Activated naive CD4-positive, alpha-beta T cell treated with anti-CD3 and anti-CD28 coated beads for 36 hours (primary cell): ENCODE measurements at places on chromosomes 16 and 17. TPM values are rescaled to one million over a fixed set of nuclear protein-coding genes. Genes with fewer than 3 reads are reported as not detected.

DNA sequence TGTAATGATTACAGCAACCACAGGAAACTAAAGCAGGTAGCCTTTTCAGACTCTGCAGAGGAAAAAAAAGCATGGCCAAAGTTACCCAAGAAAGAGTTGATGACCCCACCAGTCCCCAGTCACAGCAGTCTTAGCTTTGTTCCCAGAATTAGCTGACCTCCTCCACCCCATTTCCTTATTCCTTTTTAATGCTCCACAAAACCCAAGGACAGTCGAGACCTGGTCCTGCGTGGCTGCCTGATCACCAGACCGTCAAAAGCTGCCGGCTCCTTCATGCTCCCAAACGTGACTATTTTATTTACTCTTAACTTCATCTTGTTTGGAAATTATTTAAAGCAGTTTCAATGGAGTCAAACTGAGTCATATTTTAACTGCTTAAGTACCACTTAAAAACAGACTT lies 28.7 kb upstream of the MED9 start:
- no peaks in the 10 kb centered on the region for H3K27me3 ChIP-seq
- no peak overlapping the region for H3K27ac ChIP-seq
- no peak for DNase-seq
- no peaks in the 10 kb centered on the region for H3K4me1 ChIP-seq
- no peak overlapping the region for H3K4me3 ChIP-seq

GRCh38 chr17:15886804-15887203 lies 58.1 kb upstream of the ADORA2B start:
- peak; percentile 21 for DNase-seq
- no peaks in the 10 kb centered on the region for H3K36me3 ChIP-seq
- H3K4me1 ChIP-seq: peaks cover 20% of the 10 kb centered on the region
- H3K27ac ChIP-seq: no peak overlapping the region

GRCh38 chr17:752620-753219 lies 656 bp upstream of the GEMIN4 start:
- peak; percentile 27 for DNase-seq
- peak overlapping the region; percentile 88 for H3K27ac ChIP-seq
- peaks cover 30% of the 10 kb centered on the region for H3K4me1 ChIP-seq
- peaks cover 32% of the 10 kb centered on the region for H3K36me3 ChIP-seq
- peak overlapping the region; percentile 93 for H3K4me3 ChIP-seq

Gene MEIOB
- total RNA-seq: 0.52 TPM

DNA sequence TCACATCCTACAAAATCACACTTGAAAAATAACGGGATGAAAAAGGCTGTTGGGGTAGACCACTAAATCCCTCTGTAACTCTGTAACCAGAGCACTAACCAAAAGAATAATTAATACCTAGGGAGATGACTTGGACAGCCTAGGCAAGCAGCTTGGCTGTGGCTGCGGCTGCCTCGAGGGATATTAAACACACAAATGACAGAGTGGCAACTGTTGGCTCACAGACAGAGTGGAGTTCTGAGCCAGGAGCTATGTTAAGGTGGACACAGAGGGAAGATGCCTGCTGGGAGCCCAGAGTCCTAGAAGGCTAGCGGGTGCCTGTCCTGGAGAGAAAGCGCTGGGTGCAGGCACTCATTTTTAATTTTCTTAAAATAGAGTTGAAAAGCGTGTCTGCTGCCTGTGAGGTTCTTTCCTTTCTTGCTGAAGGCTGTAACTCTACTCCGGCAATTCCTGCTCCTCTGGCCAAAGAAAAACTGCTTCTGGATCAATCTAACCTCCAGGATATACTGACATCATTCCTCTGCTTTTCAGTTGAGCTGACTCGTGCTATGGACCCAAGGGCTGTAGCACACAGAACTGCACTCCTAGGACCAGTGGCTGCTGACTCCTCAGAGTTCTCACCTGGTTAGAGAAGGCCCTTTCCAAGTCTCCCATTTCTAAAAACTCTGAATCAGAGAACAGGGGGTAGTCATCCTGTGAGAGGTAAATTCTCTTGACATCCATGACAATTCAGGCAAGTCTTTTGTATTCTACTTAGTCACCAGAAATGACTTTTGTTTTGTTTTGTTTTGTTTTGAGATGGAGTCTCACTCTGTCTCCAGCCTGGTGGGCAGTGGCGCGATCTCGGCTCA lies 147.9 kb downstream of the STX8 start:
- no peak overlapping the region for H3K4me3 ChIP-seq
- peaks cover 16% of the 10 kb centered on the region for H3K36me3 ChIP-seq
- H3K27me3 ChIP-seq: no peaks in the 10 kb centered on the region
- H3K27ac ChIP-seq: no peak overlapping the region
- DNase-seq: no peak

- H3K36me3 ChIP-seq: peaks cover 11% of the 10 kb centered on the region
- no peak for DNase-seq
- H3K4me3 ChIP-seq: no peak overlapping the region
- peaks cover 20% of the 10 kb centered on the region for H3K4me1 ChIP-seq
Observed at GRCh38 chr17:64437944-64438525, 10.9 kb upstream of the MILR1 start.

DNA sequence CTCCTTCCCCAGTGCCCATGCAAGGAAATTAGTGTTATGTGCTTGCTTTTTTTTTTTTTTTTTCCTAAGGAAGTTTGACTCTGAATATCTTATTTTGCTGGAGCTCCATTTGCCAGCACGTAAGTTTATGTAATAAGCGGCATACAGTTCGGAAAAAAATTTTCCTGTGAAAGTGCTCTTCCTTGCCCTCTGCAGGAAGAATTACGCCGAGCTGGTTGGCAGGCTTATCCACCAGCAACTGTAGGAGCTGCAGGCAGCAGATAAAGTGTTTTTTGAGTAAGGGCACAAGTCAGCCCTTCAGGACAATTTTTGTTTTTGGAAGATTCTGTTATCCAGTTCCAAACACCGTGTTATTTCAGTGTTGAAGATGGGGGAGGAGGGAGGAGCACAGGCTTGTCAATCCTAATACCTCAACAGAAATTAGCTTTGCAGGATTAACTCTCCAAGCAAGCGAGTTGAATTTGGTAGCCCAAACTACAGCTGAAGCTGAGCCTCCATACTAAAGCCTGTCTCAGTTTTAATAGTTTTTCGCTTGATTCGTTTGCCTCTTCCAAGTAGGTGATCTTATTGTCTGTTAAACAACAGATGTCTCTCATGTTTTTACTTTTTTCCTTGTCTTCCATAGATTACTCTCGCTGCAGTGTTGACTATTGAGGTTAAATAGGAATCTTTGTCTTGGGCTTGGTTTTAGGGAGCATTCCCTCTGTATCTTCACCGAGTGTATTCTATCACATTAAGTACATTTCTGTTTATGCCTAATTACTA lies 1.1 kb downstream of the SPECC1 start:
- H3K27ac ChIP-seq: no peak overlapping the region
- DNase-seq: peak; percentile 15
- H3K36me3 ChIP-seq: no peaks in the 10 kb centered on the region
- peak overlapping the region; percentile 74 for H3K4me3 ChIP-seq

Gene CIAO2B
- total RNA-seq: 173 TPM

GRCh38 chr17:55704401-55704800 lies 18.3 kb downstream of the TMEM100 start:
- H3K4me3 ChIP-seq: no peak overlapping the region
- H3K27ac ChIP-seq: no peak overlapping the region
- no peak for DNase-seq
- H3K27me3 ChIP-seq: peaks cover 55% of the 10 kb centered on the region
- no peaks in the 10 kb centered on the region for H3K36me3 ChIP-seq

Gene HS3ST2
- not detected for total RNA-seq

Gene TSR3
- 50.7 TPM for total RNA-seq

- no peaks in the 10 kb centered on the region for H3K27me3 ChIP-seq
- no peaks in the 10 kb centered on the region for H3K4me1 ChIP-seq
- H3K27ac ChIP-seq: no peak overlapping the region
- DNase-seq: no peak
- no peak overlapping the region for H3K4me3 ChIP-seq
Observed at GRCh38 chr17:78995022-78995760, 14.4 kb downstream of the CANT1 start.

- no peaks in the 10 kb centered on the region for H3K27me3 ChIP-seq
- DNase-seq: no peak
- peaks cover 34% of the 10 kb centered on the region for H3K36me3 ChIP-seq
- H3K27ac ChIP-seq: peak within 1 kb of the TSS; percentile 97
- H3K4me1 ChIP-seq: peaks cover 64% of the 10 kb centered on the region
- H3K4me3 ChIP-seq: peak within 1 kb of the TSS; percentile 97
Observed at GRCh38 chr17:5485270-5486205, at the start of gene DERL2. DERL2 (minus strand) TSS chr17:5486178; CDS start chr17:5486161, 17 bp downstream.

- peak overlapping the region; percentile 32 for H3K4me3 ChIP-seq
- no peak overlapping the region for H3K27ac ChIP-seq
- no peak for DNase-seq
- peaks cover 21% of the 10 kb centered on the region for H3K36me3 ChIP-seq
Observed at GRCh38 chr16:89489898-89490438, 393 bp downstream of the ANKRD11 start.

GRCh38 chr17:13746404-13746803 lies 144.7 kb upstream of the HS3ST3A1 start:
- H3K4me3 ChIP-seq: no peak overlapping the region
- H3K36me3 ChIP-seq: no peaks in the 10 kb centered on the region
- DNase-seq: no peak
- no peak overlapping the region for H3K27ac ChIP-seq

- H3K4me3 ChIP-seq: no peak overlapping the region
- peaks cover 30% of the 10 kb centered on the region for H3K4me1 ChIP-seq
- no peaks in the 10 kb centered on the region for H3K36me3 ChIP-seq
- H3K27me3 ChIP-seq: peaks cover 5% of the 10 kb centered on the region
Observed at GRCh38 chr17:57875290-57876022, 25.6 kb upstream of the MRPS23 start.

Gene EXOC3L1
- total RNA-seq: not detected

- no peaks in the 10 kb centered on the region for H3K36me3 ChIP-seq
- no peak overlapping the region for H3K27ac ChIP-seq
- DNase-seq: no peak
- no peaks in the 10 kb centered on the region for H3K27me3 ChIP-seq
- no peaks in the 10 kb centered on the region for H3K4me1 ChIP-seq
Observed at GRCh38 chr16:72858665-72859493, 189.0 kb downstream of the ZFHX3 start.

GRCh38 chr16:192686-193085 lies 12.4 kb downstream of the HBQ1 start:
- H3K27ac ChIP-seq: no peak overlapping the region
- no peak for DNase-seq
- H3K36me3 ChIP-seq: peaks cover 34% of the 10 kb centered on the region
- H3K4me1 ChIP-seq: no peaks in the 10 kb centered on the region
- H3K27me3 ChIP-seq: no peaks in the 10 kb centered on the region

DNA sequence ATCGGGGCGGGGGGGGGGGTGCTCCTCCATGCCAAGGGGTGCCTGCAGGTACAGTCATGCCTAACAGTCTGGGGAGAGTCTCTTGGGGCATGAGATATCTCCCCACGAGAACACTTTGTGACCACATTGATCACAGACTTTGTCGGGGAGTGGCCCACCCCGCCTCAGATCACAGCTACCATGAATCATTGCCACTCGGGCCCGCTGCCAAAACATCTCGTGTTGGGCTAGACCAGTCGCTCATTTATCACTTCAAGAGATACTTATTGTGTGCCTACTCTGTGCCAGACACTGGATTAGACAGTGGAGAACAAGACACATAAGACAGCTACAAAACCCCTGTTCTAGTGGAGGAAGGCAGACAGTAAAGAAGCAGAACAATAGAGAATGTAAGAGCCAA lies 72.6 kb downstream of the CLEC16A start:
- no peaks in the 10 kb centered on the region for H3K27me3 ChIP-seq
- peak; percentile 30 for DNase-seq
- peaks cover 17% of the 10 kb centered on the region for H3K36me3 ChIP-seq
- no peak overlapping the region for H3K4me3 ChIP-seq
- no peak overlapping the region for H3K27ac ChIP-seq

DNA sequence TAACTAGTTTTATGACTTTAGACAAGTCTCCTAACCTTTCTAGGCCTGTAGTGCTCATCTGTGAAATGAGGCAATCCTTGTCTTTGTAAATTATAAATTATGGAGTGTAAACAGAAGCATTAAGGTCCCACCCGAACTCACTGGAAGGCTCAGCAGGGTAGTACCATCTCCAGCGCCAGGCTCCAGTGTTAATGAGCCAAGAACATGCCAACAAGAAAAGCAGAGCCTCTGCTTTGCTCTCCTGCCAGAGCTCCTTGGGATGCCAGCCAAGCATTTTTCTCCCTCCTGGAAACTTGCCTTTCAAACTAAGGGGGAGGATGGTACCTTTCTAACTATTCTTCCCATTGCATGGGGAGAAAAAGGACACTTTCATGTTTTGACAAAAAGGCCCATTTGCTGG lies 14.9 kb downstream of the LIMD2 start:
- H3K4me3 ChIP-seq: no peak overlapping the region
- no peaks in the 10 kb centered on the region for H3K27me3 ChIP-seq
- H3K4me1 ChIP-seq: peaks cover 19% of the 10 kb centered on the region
- peaks cover 3% of the 10 kb centered on the region for H3K36me3 ChIP-seq
- DNase-seq: no peak

Gene ACSM2B
- total RNA-seq: not detected

DNA sequence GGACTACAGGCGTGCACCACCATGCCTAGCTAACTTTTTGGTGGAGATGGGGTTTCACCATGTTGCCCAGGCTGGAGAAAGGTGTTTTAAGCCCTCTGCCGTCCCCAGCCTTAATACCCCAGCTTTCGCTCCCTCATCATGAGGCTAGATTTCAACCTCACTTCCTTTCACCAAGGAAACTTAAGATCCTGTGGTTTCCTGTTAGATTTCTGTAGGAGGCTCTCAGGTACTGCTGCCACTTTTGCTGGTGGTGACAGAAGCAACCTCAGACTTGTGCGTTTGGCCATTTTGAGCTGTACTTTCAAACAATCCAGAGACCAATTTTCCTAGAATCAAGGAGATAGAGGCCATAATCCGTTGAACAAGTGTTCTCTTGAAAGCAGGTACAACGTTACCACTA lies 36.2 kb downstream of the MPHOSPH6 start:
- peak; percentile 23 for DNase-seq
- no peak overlapping the region for H3K4me3 ChIP-seq
- H3K27ac ChIP-seq: no peak overlapping the region

Gene AOC3
- total RNA-seq: 2.6 TPM

Gene IL17C
- not detected for total RNA-seq

Gene CDRT15
- total RNA-seq: not detected

GRCh38 chr16:65532846-65533245 lies 411.0 kb upstream of the CDH11 start:
- no peak for DNase-seq
- H3K36me3 ChIP-seq: no peaks in the 10 kb centered on the region
- no peak overlapping the region for H3K27ac ChIP-seq
- H3K27me3 ChIP-seq: no peaks in the 10 kb centered on the region

DNA sequence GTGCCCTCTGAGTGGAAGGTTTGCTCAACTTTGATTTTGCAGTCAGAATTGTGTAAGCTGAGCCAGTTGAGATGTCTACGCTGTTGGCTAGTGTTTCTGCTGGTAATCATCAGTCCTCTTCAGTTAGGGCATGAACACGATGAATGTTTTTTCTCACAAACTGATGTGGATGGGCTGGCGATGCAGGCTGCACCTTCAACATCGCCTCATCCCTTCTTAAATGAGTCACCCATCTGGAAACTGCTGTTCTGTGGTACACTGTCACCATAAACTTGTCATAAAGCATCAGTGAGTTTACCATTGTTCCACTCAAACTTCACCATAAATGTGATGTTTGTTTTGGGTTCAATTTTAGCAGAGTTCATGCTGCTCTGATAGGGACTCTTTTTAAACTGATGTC lies 8.4 kb downstream of the C16orf95 start:
- H3K36me3 ChIP-seq: peaks cover 5% of the 10 kb centered on the region
- H3K27ac ChIP-seq: no peak overlapping the region
- DNase-seq: no peak
- no peaks in the 10 kb centered on the region for H3K27me3 ChIP-seq
